Activated T-helper 2 cell treated with anti-CD3 and anti-CD28 coated beads, Interferon-gamma antibody, Interleukin-2, Interleukin-4, amounts not matched to agents 10 μg/mL and 5 μg/mL and 100 μg/mL, durations not matched to agents 14 hours and 24 hours and 36 hours (primary cell): ENCODE measurements at places on chromosomes 3 and 15.

DNA sequence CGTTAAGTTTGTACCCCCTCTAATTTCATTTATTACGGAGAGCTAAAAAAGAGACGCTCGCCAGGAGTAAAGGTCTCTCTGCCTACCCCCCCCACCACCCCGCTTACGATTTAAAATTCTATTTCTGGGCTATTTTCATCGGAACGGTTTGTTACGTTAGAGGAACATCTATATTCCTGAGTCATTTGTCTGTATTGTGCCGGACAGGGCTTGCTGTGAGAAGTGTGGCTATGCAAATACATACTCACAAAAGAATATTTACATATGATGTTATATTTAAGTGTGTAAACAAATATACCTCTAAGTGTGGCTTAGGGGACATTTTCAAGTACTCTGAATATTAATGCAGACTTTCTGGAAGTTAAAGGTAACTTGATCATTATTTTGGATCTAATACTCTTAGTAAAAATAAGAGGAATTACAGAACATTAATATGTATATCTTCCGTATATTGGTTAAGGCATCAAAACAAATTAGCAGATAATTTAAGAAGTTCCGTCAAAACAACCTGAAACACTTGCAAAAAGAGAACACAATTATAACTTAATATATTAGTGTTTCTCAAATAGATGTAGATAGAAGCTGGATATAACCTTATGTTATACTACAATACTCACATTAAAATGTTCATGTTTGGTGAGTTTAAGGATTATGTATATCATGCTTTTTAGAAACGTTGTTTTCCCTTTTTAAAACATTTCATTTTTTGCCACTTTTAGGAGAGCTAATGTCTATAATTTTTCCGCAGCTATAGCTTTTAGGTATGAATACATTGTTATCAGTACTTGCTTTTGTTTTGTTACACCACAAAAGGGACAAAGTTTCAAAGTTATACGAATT, 1.6 kb upstream of the SHOX2 start:
- no peak for DNase-seq

DNA sequence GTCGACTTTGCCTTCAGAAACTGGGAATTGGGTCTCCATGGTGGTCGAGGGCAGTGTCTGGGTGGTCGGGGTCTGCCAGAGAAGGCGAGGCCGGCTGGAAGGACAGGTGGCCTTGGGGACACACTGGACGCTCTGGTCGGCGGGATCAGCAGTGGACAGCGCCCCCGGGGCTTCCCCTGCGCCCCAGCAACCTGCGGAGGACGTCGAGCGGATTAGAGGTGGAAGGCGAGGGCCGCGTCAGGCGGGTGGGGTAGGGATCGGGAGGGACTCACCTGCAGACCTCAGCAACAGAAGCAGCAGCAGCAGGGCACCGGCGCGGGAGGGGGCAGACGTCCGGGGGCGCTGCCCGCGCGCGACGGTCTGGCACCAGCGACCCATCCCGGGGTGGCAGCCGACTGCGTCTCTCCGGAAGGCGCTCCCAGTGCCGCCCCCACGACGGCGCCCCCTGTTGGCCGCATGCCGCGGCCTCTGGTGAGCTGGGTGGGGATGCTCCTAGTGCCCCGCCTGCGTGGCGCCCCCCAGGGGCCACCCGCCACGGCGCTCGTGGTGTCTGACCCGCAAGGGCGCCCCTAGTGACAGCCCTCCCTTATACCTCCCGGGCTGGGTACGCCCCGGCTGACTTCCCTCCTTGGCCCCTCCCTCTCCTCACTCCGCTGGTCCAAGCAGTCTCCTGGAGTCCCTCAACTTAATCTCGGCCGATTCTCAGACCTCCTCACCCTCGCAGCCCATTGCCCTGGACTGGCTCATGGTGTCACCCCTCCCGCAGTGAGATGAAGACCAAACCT, at the start of gene PRSS50:
Gene PRSS50 (minus strand): TSS at position 423 of the 785 bp plus-strand sequence. CDS start 45 bp downstream, at position 378.
- no peak for DNase-seq

GRCh38 chr3:136947477-136947876, 10.3 kb upstream of the IL20RB start:
- DNase-seq, result no peak

DNA sequence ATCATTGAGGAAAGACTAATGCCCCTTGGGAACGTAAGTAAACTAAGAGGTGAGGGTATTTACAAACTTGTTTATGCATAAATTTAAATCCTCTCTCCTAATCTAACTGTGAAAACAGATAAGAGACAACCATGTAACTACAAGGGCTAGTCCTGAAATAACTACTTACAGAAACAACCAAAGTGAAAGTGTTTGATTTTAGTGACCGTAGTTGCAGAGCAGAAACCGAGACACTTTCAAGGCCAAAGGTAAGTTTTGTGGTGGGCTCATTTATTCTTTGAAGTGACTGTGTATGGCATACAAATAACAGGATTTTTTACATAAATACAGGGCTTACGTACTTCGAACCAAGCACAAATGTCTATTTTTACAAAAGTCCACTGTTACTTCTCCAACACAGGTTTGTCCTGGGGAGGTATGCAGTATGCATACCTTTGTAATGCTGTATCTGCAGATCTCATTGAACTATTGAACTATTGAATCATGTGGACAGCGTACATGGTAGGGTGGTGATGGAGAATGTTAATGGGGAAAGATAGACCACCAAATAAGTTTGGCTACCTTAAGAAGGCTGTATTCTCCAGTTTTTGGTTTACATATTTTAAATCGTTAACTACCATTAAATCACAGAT, 99.6 kb upstream of the RBMS3 start:
- DNase-seq, result no peak

DNA sequence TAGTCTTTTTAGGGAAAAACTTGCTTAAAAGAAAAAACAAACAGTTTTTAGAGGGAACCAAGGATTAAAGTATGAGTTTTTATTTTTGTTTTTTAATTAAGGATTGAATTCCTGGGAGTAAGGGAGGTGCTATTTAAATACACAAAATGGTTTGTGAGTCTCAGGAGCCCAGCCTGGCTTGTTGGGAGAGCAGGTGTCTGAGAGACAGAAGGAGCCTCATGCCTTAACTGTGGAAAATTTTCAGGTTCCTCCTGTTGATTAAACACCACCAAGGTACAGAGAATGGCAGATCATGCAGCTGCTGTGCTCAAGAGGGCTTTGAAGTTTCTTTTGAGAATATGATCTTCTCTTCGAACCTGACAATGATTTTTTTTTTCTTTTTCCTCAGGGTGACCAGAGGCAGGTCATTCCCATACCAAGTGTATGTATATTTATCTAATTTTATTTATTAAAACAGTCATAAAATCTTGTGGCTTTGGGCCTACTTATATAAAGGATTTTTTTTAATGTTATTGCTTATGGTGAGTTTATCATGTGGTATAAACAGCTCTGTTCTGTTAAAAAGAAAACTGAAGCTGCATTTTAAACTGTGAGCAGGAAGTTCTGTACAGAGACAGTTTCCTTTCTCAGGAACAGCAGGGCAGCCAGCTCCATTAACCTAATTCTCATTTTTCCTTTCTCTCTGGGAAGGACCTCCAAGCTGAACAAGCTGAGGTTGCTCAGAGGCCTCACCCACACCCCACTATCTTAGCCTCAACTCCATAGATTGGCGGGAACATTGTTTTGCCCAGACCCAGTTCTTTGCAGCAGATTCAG, 33.7 kb upstream of the VILL start:
- no peak for DNase-seq

GRCh38 chr3:120212505-120212904, 72.5 kb downstream of the GPR156 start:
- DNase-seq, result no peak

DNA sequence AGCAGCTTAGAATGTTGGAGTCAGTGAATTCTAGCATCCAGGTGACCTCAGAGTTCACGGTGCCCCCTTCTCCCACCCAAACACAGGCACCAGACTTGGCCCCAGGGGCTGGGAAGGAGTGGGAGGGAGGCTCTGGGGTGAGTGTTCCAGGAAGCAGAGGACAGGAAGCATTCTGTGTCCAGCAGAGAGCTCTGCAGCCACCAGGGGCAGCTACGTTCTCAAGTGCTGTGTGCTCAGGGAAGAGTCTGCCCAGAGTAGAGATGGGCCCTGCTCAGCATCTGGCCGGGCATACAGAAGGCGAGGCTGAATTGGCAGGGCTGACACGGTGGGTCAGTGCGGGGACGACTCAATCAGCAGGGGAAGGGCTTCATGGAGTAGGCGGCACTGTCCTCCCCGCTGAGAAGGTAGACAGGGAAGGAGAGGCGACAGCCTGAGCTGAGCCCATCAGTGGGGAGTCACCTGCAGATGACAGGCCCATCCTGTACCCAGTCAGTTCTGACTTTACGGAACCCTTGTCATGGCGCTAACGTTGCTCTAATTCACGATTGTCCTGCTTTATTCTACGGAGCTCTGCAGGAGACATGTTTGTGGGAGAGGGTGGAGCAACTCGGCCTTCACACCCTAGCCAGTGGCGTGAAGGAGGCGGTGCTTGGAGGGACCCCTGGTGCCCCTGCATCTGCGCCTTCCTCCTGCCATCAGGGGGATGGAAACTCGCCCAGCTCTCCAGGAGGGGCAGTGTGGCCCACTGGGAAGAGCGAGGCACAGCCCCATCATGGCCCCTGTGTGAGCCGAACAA, 82.2 kb downstream of the C3orf70 start:
- no peak for DNase-seq

DNA sequence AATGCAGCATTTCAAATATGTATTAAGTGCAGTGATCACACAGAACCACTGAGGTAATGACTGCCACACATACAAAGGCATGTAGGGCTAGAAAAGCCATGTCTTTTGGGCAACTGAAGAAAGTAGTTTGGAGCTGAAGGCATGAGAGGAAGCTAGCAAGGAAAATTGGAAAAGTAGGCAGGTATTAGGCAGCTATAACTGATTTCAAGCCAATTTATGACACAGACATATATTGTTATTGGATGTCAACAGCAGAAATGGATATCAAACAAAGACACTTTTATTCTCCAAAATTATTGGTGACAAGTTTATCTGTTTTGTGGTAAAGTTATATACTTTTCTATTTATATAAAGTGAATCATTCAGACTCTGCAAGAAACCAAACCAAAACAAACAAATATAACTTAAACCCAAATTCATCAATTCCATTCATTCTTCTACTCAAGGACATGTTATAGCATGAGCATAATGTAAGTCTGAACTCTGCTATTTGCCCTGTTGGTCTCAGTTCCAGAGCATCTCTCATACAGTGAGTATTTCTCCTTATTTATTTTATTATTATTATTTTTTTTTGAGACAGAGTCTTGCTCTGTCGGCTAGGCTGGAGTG, 307.4 kb upstream of the COL8A1 start:
- DNase-seq, result no peak

DNA sequence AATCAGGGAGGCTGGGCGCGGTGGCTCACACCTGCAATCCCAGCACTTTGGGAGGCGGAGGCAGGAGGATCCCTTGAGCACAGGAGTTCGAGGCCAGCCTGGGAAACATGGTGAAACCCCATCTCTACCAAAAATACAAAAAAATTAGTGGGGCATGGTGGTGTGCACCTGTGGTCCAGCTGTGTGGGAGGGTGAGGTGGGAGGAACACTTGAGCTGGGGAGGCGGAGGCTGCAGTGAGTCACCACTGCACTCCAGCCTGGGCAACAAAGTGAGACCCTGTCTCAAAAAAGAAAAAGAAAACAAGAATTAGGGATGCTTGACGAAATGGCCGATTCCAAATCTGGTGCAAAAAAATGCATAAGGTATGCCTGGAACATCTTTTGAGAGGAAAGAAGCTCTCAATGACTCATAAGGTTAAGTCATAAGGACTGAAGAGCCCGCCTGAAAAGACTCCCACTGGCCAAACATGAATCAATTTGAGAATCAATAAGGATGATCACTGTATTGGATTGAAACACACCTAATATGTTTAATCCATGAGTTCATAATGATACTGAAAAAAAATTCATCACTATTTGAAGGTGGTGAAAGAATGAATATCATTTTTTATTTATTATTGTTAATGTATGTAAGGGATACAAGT, 27.7 kb downstream of the BLM start:
- DNase-seq, result no peak

DNA sequence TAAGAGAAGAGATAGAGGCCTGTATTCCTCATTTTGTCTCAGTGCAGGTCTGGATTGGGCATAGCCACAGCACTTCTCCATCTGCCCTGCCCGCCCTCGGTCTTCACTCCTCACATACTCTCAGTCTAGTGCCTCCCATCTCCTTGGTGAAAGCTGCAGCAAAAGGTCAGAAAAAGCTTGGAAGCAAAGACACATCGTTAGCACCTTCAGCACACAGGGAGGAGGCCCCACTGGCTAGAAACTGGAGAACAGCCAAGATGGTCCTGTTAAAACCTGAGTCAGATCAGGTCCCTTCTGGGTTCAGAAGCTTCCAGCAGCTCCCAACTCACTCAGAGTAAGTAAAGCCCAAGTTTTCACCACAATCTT, 1.6 kb upstream of the KLF15 start:
- DNase-seq, result no peak

DNA sequence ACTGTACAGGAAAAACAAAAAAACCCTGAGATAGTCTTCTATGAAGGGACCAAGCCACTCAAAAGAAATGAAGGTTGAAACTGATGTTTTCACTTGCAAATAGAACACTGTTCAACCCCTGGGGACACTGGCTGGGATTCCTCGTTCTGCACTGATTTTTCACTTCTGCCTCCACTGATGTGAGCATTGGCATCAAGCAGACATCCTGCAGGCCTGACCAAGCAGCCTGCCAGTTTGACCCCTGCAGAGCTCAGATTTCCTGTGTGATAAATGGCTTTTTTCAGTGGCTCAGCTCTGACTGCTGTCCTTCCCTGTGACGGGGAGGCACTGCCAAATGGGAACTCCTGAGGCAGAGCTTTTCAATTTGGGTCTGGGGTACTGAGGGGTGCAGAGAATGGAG, 50.0 kb downstream of the RASGRP1 start:
- DNase-seq, result no peak

DNA sequence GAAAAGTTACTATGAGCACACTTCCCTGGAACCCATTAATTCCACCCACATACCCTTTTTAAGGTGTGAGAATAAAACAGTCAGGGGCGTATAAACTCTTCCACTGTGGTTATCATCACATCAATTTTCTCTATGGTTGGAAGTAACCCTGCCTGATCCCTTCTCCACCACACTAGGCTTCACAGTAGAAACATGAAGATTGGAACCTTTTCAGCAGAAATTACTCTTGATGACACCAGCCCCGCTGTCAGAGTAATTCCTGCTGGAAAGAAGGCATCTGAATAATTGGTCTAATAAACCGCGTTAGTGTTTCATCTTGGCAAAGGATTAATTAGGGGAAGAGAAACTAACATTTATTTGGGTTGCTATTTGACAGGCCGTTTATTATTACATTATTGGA, 278.4 kb downstream of the MFSD1 start:
- DNase-seq, result no peak

- DNase-seq, result no peak
These were observed 70.1 kb downstream of the CCK start for GRCh38 chr3:42195879-42196330.

DNA sequence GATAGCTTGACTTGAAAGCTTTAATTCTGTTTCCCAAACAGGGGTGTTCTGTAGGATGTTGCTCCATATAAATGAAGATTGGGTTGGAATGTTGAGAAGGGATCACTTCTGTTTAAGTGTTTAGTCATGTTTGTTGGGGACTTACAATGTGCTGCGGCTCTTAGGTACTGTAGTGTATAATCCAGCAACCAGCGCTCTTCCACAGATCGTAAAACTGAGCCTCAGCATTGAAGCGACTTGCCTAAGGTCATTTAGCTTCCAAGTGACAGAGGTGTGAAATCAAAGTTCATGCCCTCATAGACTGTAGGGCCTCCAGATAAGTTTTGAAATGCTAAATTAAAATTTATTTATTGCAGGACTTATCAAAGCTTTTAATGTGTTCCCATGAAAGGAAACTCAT, 1.8 kb downstream of the MKRN2 start:
- no peak for DNase-seq

GRCh38 chr15:65303687-65304380, 643 bp upstream of the RNU5B-1 start:
- no peak for DNase-seq

- no peak for DNase-seq
These were observed 188.7 kb upstream of the TBC1D5 start for GRCh38 chr3:17931131-17931530.
